Esophagus squamous epithelium (tissue), 5 donors: ENCODE measurements at places on chromosomes 12 and 14. TPM values are rescaled to one million over a fixed set of nuclear protein-coding genes. Genes with fewer than 3 reads are reported as not detected.
A peak's percentile ranks its signal among the peaks of the same experiment; 100 is the strongest.

- H3K27ac ChIP-seq: no peak overlapping the region
Observed at GRCh38 chr14:45212231-45212630, 40.8 kb downstream of the MIS18BP1 start.

DNA sequence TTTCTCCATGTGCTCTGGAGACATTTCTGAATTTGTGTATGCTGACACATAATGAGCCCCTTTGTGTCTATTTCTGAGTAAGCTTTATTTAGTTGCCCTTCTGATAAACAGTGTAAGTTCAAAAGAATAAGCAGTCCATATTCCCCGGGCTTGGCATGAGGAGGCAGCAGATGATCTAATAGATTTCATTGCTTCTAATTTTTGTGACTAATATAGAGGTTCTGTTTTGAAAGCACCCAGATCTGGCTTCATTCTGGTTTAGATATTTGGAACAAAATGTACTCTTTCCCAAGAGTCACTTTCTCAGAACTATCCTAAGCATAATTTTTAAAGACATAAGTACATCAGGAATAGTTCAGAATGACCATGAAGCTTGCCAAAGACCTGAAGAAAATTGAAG, 290.9 kb downstream of the BTG1 start:
- no peak overlapping the region for H3K27ac ChIP-seq
- H3K4me3 ChIP-seq: no peak overlapping the region
- no peaks in the 10 kb centered on the region for H3K27me3 ChIP-seq
- H3K36me3 ChIP-seq: no peaks in the 10 kb centered on the region
- no peaks in the 10 kb centered on the region for H3K4me1 ChIP-seq
- DNase-seq: no peak

GRCh38 chr12:31874961-31875608, 84.1 kb upstream of the RESF1 start:
- DNase-seq: peak; percentile 16
- peak overlapping the region; percentile 24 for H3K27ac ChIP-seq
- no peak overlapping the region for H3K4me3 ChIP-seq
- H3K27me3 ChIP-seq: no peaks in the 10 kb centered on the region
- H3K36me3 ChIP-seq: no peaks in the 10 kb centered on the region
- H3K4me1 ChIP-seq: peaks cover 12% of the 10 kb centered on the region

DNA sequence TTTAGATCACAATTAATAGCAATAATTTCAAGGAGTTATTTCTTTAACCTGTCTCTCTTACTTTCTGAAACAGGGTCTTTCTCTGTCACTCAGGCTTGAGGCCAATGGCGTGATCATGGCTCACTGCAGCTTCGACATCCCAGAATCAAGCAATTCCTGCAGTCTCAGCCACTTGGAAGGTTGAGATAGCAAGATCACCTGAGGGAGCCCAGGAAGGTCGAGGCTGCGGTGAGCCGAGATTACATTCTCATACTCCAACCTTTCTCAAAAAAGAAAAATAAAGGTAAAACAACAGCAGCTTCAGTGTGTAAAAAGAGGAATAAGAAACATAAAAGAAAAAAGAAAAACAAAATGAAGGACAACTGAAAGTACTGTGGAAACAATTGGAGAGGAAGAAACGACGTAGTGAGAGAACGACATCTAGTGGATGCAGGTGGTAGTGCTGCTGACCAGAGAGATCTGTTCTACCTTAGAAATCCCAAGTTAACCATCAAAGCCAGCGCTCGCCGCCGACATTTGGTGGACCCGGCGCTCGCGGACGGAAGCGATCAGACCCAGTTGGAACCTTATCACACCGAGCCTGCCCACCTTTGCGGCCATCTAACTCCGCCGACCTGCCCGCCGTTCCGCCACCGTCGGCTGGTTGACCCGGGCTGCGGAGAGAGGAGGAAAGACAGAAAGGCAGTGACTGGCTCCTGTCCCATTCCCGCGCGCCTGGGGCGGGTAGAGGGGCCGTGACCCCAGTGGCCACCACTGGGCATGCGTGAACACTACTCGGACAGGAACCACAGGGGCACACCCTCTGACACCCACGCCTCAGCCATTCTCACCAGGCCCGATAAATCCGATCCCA, 196.1 kb downstream of the ALG10 start:
- H3K4me1 ChIP-seq: peaks cover 12% of the 10 kb centered on the region
- H3K27ac ChIP-seq: no peak overlapping the region
- peak overlapping the region; percentile 43 for H3K4me3 ChIP-seq
- no peaks in the 10 kb centered on the region for H3K27me3 ChIP-seq
- no peaks in the 10 kb centered on the region for H3K36me3 ChIP-seq

GRCh38 chr14:55071870-55072640, 20.6 kb downstream of the MAPK1IP1L start:
- H3K27ac ChIP-seq: peak overlapping the region; percentile 76
- no peaks in the 10 kb centered on the region for H3K36me3 ChIP-seq
- no peak for DNase-seq
- no peaks in the 10 kb centered on the region for H3K27me3 ChIP-seq
- H3K4me1 ChIP-seq: peaks cover 13% of the 10 kb centered on the region

GRCh38 chr12:131901431-131902331, 7.3 kb downstream of the ULK1 start:
- no peaks in the 10 kb centered on the region for H3K36me3 ChIP-seq
- H3K4me1 ChIP-seq: peaks cover 32% of the 10 kb centered on the region
- DNase-seq: no peak

DNA sequence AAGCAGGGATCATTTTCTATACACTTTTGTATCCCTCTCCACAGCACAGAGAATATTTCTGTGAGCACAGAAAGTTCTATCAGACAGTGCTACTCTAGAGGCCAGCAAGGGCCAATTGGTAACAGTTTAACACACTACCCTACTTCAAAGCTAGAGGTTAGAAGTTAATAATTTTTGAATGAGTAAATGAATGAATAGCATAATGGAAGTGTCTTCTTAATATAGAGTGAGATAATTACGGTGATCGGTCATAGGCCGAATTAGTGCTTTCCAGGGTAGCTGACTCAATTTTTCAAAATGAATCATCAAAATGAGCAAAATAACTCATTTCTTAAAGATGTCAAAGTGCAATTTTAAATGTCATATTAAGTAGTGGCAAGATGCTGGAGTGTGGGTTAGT, 67.0 kb upstream of the CCDC198 start:
- H3K27ac ChIP-seq: no peak overlapping the region
- no peaks in the 10 kb centered on the region for H3K4me1 ChIP-seq
- no peak for DNase-seq
- H3K27me3 ChIP-seq: no peaks in the 10 kb centered on the region
- no peak overlapping the region for H3K4me3 ChIP-seq

DNA sequence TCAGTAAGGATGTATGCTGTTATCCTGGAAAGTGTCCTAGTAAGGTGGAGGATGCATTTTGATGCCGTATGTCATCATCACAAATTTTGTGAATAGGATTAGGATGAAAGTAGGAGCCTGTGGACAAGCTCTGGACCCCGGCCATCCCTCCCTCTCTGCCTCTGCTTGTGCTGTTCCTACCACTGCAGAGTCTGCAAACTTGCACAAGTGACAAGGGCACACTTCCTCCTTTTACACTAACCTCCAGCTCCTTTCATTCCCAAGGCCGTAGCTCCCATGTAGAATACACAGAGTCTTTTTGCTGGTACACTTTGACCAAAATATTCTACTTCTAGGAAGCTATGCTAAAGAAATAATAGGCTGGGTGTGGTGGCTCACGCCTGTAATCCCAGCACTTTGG, 13.3 kb upstream of the TMCC3 start:
- DNase-seq: no peak
- peaks cover 14% of the 10 kb centered on the region for H3K4me1 ChIP-seq
- no peak overlapping the region for H3K27ac ChIP-seq
- no peak overlapping the region for H3K4me3 ChIP-seq
- H3K27me3 ChIP-seq: no peaks in the 10 kb centered on the region
- no peaks in the 10 kb centered on the region for H3K36me3 ChIP-seq

DNA sequence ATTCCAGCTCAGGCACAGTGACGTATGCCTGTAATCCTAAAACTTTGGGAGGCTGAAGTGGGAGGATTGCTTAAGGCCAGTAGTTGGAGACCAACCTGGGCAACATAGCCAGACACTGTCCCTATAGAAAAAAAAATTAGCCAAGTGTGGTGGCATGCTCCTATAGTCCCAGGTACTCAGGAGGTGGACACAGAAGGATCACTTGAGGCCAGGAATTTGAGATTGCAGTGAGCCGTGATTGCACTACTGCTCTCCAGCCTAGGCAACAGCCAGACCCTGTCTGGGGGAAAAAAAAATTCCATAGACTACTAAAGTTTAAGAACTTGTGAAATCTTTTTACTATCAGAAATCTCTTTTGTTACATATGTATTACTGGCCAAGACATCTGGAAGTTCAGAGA, 6.6 kb downstream of the FAM177A1 start:
- H3K4me3 ChIP-seq: no peak overlapping the region
- DNase-seq: no peak
- H3K36me3 ChIP-seq: peaks cover 88% of the 10 kb centered on the region
- no peak overlapping the region for H3K27ac ChIP-seq
- H3K4me1 ChIP-seq: peaks cover 9% of the 10 kb centered on the region

GRCh38 chr14:105689722-105690121, 163.3 kb downstream of the TMEM121 start:
- no peaks in the 10 kb centered on the region for H3K36me3 ChIP-seq
- no peak overlapping the region for H3K4me3 ChIP-seq
- no peak for DNase-seq
- no peaks in the 10 kb centered on the region for H3K27me3 ChIP-seq
- no peaks in the 10 kb centered on the region for H3K4me1 ChIP-seq

DNA sequence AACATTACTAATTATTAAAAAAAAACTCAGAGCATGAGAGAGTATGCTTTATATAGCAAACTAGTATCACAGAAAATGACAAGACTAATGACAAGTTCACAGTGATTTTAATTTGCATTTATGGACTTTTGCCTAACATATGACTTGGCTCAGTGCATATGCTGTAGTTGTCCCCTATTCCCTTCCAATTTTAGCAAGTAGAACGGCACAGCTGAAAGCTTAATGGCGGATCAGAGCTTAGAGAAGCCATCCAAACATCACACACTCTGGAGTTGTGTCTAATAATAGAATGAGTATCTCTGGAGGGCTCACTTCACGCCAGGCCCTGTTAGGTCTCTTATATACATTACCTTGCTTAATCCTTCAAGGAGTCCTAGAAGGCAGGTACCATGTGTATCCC, 13.3 kb downstream of the CNIH1 start:
- H3K36me3 ChIP-seq: no peaks in the 10 kb centered on the region
- H3K4me3 ChIP-seq: no peak overlapping the region
- no peaks in the 10 kb centered on the region for H3K27me3 ChIP-seq
- H3K4me1 ChIP-seq: no peaks in the 10 kb centered on the region
- no peak overlapping the region for H3K27ac ChIP-seq
- DNase-seq: no peak

Gene FAM181A
- not detected for total RNA-seq

Gene KIF26A
- total RNA-seq: 2.7 TPM

Gene FSCB
- not detected for total RNA-seq

Gene TRAFD1
- total RNA-seq: 43.2 TPM
